ENCODE measurements at places on chromosomes 1 and 21. TPM values are rescaled to one million over a fixed set of nuclear protein-coding genes. Genes with fewer than 3 reads are reported as not detected.

PIGC gene
- 31.4 TPM for total RNA-seq

PKLR gene
- total RNA-seq: not detected

ANGEL2 gene
- total RNA-seq: 27.8 TPM

KCNJ15 gene
- 1.8 TPM for total RNA-seq

CNR2 gene
- total RNA-seq: not detected

CD53 gene
- total RNA-seq: 61.0 TPM

ACTL8 gene
- not detected for total RNA-seq
